ENCODE measurements at places on chromosomes 6 and 20.

DNA sequence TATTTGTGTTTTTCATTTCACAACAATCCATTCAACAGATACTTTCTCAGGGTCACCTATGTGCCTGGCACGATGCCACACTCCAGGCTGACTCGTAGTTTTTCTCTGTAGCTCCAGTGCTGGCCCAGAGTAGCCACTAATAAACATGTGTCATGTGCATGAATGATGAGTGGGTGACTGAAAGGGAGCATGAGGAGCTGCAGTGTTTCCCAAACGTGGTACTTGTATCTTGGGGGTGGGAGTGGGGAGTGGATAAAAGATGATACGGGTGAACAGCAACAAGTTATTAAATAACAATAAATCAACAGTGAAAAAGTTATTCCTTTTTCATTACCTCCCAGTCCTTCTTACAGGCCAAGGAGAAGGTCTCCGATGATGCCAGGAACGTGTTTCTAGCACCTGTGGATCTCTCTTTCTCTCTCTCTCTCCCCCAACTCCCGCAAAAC is 17.1 kb downstream of the SRXN1 start:
- DNase-seq, result no peak

DNA sequence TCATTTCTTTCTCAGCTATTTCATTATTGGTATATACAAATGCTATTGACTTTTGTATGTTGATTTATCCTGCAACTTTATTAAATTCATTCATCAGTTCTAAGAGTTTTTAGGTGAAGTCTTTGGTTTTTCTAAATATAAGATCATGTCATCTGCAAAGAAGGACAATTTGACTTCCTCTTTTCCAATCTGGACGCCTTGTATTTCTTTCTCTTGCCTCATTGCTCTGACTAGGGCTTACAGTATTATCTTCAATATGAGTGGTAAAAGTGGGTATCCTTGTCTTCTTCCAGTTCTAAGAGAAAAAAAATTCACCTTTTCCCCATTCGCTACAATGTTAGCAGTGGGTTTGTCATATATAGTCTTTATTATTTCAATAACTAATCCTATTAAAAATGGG is 38.0 kb downstream of the KIF16B start:
- DNase-seq, result no peak

- no peak for DNase-seq
Measured at GRCh38 chr20:36267605-36268381, 31.5 kb downstream of the AAR2 start.

GRCh38 chr20:2524709-2525506 is 11.5 kb upstream of the TMC2 start:
- no peak for DNase-seq

DNA sequence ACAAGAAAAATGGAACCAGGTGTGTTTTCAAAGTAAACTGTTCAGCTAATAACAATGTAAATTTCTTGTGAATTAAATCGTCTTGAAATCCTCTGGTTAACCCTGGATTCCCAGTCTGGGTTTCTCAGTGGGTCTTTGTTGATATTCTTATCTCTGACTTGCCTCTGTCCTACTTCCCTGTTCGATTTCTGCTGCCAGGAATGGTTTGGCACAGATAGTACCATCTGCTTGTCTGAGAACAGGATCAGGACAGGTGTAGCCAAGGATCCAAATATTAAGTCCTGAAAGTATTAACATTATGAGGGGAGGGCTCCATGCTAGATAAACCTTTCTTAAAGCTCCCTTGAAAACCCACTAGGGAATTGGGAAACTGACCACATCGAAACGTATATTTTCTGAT is 30.1 kb downstream of the ARFGEF2 start:
- no peak for DNase-seq

GRCh38 chr20:42987376-42988114 is 202.2 kb downstream of the PTPRT start:
- no peak for DNase-seq

DNA sequence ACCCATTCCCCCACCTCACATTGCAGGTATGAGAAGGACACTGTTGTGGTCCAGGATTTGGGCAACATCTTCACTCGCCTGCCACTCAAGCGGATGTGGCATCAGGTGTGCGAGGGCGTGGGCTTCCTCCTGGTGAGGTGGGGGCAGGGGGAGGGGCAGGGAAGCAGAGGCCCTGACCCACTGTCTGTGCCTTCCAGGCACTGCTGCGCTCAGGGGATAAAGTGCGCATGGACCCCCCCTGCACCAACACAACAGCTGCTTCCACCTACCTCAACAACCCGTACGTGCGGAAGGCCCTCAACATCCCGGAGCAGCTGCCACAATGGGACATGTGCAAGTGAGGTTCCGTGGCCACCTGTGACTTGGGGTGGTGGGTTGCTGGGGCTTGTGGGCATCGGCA is 3.7 kb downstream of the CTSA start:
- DNase-seq, result no peak

GRCh38 chr6:34650823-34651222 is 45.7 kb downstream of the ILRUN start:
- no peak for DNase-seq

GRCh38 chr6:162050579-162050978 is 677.0 kb downstream of the PRKN start:
- no peak for DNase-seq

- DNase-seq, result no peak
Measured at GRCh38 chr6:163756079-163756478, 341.6 kb downstream of the QKI start.

DNA sequence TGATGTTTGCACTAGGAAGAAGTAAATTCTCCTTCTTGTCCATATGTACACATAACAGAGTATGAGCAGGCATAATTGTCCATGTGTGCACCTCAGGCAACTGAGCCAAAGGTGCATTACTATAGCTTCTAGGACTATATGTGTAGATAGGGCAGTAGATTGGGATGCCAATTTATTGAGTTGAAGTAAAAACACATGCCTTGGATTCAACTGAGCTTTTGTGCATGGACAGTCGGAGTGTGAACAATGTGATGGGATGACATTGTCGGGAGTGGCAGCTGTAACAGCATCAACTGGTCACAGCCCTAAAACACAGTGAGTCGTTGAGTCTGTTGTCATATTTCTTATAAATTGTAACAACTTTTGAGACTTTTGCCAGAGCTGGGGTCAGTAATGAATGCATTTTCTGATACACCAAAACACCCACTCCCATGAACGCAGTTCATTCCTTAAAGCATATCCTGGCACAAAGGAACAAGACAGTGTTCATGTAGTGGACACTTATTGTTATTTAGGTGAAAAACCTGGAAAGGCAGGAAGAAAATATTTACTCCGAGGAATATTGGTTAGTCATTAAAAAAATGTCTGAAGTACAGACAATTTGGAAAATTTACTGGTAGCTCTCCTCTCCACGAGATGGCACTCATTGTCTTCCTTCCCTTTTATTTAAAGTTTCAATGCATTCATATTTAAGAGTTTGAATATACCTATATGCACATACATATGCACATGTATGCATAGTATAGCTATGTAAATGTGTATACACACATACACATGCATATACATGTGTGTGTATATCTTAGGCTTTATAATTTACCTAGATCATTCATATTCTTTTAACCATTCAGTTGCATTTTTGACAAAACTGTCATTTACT is 302.0 kb upstream of the STXBP5 start:
- no peak for DNase-seq

GRCh38 chr20:19047040-19047950 is 165.1 kb upstream of the SLC24A3 start:
- no peak for DNase-seq

GRCh38 chr6:44771647-44772415 is 384.3 kb downstream of the CDC5L start:
- DNase-seq, result no peak

- DNase-seq, result no peak
Measured at GRCh38 chr6:84977363-84977705, 212.9 kb upstream of the TBX18 start.

DNA sequence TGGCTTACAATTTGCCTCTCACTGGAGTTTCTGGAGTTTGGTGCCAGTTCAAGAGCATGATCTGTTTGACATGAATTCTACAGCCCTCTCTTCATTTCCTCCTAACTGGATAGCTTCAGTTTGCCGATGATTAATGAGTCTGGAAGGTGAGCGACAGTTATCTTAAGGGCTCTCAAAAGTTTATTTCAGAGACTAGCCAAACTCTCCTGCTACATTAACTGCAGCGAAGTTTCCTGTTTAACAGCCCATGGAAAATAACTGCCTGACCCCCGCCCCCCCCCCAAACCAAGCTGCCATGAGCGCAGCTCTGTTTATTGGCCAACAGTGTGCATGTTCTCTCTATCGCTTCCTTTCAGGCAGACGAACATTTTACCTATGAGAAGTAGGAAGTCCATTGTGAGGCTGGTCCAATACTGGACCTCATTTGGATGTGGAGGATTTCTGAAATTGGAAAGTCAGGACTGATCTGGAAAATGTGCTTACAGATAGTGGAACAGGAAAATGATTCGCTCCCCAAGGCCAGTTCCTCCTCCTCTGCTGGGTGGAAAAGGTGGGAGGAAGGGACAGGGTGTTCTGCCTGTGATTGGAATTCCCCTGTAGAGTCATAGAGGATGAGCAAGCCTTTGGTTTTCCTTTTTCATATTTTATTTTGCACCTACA is 522.2 kb upstream of the JAG1 start:
- DNase-seq, result no peak

- DNase-seq, result no peak
Measured at GRCh38 chr20:63641146-63641791, 12.0 kb downstream of the STMN3 start.

GRCh38 chr6:16498237-16498636 is 259.9 kb downstream of the GMPR start:
- DNase-seq, result no peak

DNA sequence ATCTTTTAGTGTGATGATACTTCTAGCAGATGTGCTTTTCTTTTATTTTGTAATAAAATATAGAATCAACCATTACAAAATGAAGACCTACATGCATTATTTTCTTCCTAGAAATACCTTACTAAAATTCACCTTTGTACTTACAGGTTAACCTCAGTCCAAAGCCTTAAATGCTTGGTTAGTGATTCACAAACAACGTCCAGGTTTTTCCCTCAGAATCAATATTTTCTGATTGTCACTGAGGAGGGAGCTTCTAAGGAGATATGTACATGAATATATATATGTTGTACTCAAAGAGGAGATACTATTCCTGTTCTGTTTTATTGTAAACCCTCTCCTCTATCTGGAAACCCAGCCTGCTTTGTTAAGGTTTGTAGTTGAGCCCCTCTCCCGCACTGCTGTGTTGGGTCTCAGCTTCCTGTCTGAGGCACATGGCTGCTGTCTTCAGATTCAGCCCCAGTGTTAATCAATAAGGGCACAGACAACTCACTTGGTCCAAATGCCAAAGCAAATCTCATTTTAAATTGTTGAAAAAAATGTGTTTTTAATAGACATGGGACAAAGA is 33.9 kb upstream of the HS3ST5 start:
- DNase-seq, result no peak

DNA sequence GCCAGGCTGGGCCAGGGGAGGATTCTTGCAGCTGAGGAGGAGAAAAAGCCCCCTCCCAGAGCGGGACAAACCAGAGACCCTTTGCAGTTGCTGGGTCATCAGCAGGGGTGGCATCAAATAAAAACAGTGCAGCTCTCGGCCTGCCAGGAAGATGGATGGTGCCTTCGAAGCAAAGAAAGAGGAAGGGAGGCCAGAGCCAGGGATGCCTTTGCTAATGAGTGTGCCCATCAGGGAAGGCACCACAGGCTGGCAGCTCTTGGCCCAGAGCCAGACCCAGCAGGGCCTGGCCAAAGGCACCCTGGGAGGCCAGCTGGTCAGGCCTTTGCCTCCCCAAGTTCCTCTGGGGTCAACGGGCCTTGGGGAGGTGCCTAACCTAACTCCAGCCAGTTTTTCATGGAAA is 26.3 kb upstream of the ZNF318 start:
- no peak for DNase-seq

DNA sequence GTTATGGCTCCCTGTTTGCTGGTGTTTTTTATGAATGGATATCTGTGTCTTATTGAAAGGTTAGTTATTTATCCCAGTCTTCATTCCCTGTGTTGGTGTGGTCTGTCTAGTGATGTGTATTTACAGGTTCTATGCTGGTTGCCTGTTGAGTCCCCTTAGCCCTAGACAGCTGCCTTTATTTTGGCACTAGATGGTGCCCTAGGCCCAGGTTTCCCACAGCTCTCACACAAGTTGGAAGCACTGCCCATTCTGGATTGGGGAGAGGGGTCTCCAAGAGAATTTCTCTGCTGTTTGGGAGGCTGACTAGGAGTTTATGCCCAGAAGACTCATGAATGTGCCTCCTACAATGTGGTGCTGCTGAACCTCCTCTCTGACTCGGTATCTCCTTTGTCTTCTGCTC is 12.4 kb downstream of the GRM1 start:
- peak; percentile 1 for DNase-seq

GRCh38 chr6:142881761-142882160 is 63.2 kb downstream of the HIVEP2 start:
- DNase-seq, result no peak

GRCh38 chr20:23227274-23227673 is 123.3 kb upstream of the NXT1 start:
- DNase-seq, result no peak

DNA sequence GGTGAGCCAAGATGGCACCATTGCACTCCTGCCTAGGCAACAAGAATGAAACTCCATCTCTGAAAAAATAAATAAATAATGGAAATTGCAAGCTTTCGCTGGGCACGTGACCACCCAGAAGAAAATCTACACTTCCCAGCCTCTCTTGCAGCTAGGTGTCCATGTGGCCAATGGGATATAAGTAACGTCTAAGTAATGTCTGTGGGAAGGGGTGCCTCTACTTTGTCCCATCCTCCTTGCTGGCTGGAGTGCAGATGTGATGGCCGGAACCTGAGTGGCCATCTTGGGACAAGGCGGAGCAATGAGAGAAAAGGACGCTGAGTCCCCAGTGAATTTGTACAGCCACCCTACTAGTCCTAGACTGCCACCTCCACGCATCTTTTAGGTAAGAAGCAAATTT is 99.8 kb upstream of the PTPN1 start:
- DNase-seq, result no peak

- DNase-seq, result no peak
Measured at GRCh38 chr20:23628402-23629016, 9.2 kb downstream of the CST3 start.

DNA sequence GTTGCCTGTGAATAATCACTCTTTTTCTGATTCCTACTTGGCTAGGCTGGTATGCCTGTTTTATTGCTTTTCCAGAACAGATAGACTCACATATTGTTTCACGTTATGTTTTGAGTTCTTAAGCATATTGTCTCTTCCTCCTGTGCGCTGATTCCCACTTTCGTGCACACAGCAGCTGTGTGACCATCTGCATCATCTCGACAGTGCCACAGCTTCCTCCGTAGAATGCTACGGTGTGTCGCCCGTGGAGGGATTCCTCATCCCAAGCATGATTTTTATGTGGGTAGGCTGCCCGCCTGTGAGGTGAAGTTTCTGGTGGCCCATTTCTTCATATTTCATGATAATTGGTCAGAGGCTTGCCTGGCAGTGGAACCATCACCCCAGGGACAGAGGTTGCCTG is 31.8 kb downstream of the PLCB4 start:
- DNase-seq, result no peak

DNA sequence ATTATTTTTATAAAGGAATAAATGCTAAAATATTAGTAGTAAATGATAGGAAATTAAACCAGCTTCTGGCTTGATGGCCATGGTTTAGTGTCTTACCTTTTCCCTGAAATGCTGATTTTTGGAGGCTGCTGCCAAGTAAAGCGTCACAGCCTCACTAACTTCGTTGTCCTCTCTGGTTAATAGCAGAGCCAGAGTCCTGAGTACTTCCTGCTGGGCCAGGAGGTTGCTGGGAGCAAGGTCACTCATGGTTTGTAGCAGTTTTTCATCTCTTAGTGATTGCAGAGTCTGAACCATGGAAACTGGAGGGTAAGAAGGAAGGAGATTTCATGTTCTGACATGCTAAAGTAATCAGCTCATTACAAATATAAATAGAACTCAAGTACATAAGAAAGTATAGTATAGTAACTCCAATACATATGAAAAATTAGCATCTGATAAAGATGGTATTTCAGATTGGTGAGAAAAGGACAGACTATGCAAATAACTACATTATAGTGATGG is 26.5 kb upstream of the ARMH2 start:
- DNase-seq, result no peak
